NCI-H510A treated with DMSO at 0.1 percent for 48 hours (cell line): ENCODE measurements at places on chromosomes 6 and 20.

DNA sequence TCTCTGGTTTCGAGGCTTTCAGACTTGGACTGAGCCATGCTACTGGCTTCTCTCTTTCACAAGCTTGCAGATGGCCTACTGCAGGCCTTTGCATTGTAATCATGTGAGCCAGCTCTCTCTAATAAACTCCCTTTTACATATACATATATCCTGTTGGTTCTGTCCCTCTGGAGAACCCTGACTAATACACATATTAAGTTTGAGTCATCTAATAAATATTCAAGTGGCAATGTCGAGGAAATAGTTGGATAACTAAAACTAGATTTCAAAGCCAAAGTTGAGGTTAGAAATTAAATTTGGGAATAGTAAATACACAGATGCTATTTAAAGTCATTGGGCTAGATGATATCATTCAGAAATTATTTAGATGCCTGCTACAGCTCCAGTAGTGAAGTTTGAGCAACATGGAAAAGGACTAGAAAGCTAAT lies 1343.4 kb downstream of the GRIK2 start:
- no peak for DNase-seq

DNA sequence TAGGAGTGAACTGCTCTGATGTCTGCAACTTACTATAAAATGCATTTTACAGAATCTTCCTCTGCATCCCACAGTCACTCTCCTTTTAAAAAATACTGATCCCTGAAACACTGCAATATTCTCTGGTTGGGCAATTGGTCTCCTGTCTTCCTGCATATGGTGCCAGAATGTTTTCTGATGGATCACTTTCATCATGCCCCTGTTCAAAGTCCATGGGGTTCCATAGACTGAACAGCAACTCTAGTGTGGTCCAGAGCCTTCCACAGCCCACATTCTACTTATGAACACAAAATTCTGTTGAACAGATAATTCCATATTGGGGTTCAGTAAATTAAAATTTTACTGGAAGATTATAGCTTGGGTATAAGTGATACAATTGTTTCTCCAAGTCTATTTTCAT lies 11.0 kb downstream of the GSTA2 start:
- DNase-seq = no peak

GRCh38 chr6:170057961-170058877 lies 232.7 kb downstream of the DLL1 start:
- no peak for DNase-seq

GRCh38 chr6:131949909-131950766 lies 1.0 kb downstream of the CCN2 start:
- peak; percentile 0 for DNase-seq

GRCh38 chr6:20704325-20705025 lies 170.2 kb downstream of the CDKAL1 start:
- no peak for DNase-seq

GRCh38 chr6:52317841-52318581 lies 33.5 kb upstream of the MCM3 start:
- DNase-seq = no peak

DNA sequence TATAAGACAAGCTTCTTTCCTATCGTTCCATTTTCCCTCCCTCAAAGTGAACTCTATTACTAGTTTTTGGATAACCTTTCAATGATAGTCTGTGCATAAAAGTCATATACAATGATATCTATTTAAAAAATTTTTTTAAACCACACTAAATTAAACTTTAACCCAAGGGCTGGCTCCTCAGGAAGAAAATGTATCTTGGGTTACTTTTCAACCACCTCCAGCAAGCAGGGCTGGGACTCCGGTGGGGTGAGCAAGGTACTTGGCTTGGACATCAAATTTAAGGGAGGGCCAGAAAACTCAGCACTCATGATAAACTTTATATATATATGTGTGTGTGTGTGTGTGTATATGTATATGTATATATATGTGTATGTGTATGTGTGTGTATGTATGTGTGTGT lies 13.9 kb upstream of the PPP1R3G start:
- DNase-seq = no peak

- DNase-seq = peak; percentile 43
Observed at GRCh38 chr6:133916650-133917151, 27.8 kb downstream of the TCF21 start.

GRCh38 chr6:21992178-21992967 lies 304.5 kb downstream of the PRL start:
- no peak for DNase-seq

DNA sequence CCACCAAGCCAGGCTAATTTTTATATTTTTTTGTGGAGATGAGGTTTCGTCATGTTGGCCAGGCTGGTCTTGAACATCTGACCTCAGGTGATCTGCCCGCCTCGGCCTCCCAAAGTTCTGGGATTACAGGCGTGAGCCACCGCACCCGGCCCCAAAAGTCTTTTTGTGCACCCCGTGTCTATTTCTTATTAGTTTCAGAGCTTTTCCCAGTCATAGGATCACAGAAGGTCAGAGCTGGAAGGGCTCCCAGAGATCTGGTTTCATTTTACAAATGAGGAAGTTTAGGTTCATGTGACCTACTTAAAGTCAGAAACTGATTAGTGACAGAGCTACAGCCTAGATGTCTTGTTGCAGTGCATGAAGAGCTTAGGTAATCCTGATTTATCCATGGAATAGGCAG lies 1.6 kb upstream of the OGFRL1 start:
- peak; percentile 20 for DNase-seq

DNA sequence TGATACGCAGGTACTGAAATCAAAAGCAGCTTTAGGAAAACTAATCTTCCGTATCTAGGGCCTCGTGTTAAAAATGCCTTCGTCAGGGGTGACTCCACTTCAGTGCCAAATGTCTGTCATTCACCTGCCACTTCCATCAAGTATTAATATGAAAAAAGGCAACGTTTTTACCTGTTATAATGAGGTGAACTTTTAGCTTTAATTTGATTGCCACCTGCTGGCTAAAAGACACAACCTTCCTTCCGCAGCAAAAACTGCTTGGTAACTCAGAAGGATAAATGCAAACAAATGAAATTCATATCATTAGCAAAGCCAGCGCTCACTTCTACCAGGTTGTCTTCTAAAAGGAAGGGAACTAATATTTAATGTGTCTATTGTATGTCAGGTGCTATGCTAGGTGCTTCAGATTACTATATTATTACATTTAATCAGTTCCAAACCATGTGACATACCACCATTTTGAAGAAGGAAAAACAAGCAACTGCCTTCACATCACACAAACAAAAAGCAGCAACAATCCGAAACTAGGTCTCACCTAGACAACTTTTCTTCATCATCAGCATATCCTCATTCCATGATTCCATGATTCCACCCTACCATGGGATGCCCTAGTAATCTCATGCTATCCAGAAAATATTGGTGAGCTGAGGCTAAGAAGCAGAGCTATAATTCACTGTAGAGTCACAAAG lies 20.6 kb upstream of the ARHGAP18 start:
- DNase-seq = peak; percentile 39

DNA sequence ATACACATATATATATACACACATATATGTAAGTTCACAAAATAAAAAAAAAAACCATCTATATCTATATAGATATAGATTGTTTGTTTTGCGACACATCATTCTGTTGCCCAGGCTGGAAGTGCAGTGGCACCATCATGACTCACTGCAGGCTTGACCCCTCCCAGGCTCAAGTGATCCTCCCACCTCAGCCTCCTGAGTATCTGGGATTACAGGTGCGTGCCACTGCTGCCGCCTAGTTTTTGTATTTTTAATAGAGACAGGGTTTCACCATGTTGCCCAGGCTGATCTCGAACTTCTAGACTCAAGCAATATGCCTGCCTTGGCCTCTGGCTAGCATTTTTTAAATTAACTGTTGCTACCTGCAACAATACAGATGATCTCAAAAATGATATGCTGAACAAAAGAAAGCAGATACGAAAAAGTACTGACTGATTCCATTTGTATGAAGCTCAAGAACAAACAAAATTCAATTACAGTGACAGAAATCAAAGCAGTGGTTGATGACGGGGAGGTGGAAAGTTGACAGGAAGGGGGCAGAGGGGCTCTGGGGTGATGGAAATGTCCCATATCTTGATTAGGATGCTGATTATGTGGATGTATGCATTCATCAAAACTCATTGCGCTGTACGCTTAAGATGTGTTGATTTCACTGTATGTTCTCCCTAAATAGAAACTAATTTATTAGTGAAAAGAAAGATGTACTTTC lies 49.6 kb downstream of the ATXN1 start:
- DNase-seq = no peak

GRCh38 chr20:5465604-5465927 lies 148.8 kb upstream of the PROKR2 start:
- DNase-seq = no peak

DNA sequence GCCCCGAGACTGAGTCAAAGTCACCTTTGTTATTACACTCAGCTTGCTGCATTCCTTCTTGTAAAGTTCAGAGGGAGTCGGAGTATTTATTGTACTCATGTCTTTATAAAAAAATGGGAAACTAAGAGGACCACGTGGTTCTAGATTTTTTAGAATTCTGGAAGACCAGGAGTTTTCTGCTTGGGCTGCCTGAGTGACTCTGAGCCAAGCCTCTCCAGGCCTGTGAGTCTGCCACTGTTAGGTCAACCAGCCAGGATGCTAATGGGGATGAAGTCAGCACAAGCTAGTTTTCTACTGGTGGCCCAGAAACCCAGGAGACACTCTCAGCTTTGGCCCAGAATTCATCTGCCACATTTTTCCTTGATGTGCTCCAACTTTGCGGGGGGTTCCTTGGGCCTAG lies 453.5 kb upstream of the SULF2 start:
- DNase-seq = no peak

DNA sequence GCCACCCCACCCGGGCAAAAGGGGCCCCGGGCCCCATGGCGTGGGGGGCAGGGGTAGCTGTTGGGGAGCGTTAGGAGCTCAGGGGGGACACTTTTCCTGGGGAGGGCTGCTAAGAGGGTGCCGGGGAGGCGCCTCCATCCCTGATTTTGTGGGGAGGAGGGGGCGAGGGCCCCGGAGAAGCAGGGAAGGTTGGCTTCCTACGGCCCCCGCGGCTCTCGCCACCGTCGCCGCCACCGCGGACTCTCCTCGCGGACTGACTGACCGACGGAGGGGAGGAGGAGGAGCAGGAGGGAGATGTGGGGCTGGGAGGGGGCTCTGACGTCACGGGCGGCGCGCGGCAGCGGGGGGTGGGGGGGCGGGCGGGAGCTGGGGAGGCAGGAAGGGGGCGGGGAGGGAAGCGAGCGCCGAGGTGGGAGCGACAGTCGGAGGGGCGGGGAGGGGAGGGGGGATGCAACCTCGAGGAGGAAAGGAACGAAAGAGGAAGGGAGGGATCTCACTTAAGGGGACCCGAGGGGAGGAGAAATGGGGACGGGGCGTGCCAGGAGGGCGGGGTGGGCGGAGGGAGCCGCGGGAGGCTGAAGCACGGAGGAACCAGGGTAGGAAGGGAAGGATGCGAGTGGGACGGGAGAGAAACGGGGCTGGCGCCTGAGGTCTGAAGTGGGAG lies 5.1 kb downstream of the GABBR1 start:
- DNase-seq = peak; percentile 64

DNA sequence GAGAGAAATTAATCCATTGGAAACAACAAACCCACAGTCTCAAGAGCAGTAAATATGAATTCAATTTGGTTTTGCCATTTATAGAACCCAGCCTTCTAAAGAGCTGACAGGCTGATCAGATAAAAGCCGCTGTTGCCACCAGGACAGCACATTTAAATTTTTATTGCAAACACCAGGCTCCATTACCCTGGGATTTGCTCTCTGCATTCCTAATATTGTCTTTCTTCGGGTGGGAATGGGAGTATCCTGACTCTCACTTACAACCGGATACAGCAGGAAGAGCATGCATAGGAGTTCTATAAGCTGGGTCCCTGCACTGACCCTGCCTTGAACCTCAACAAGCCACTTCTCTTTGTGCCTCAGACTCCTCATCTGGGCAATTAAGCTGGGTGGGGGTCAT lies 142.9 kb downstream of the LRFN2 start:
- no peak for DNase-seq

- DNase-seq = no peak
Observed at GRCh38 chr6:1619673-1620503, 10.2 kb downstream of the FOXC1 start.

DNA sequence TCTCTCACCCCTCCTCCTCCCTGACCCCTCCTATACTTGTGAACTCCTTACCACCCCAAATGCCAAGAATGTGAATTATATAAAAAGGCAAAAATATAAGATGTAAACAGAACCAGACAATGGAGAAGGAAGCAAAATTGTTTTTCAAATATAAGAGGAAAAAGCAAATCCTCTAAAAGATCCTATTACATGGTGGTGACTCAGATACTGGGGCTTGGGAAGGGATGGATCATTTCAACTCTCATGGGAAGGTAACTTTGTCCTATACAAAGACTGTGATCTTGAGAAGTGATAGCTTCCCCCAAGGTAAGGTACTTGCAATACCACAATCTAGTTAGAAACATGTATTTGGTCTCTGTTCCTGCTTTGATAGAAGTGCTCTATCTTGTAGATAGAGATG lies 24.6 kb upstream of the TNFRSF21 start:
- no peak for DNase-seq

GRCh38 chr20:62066983-62067433 lies 1.3 kb upstream of the TAF4 start:
- peak; percentile 26 for DNase-seq

DNA sequence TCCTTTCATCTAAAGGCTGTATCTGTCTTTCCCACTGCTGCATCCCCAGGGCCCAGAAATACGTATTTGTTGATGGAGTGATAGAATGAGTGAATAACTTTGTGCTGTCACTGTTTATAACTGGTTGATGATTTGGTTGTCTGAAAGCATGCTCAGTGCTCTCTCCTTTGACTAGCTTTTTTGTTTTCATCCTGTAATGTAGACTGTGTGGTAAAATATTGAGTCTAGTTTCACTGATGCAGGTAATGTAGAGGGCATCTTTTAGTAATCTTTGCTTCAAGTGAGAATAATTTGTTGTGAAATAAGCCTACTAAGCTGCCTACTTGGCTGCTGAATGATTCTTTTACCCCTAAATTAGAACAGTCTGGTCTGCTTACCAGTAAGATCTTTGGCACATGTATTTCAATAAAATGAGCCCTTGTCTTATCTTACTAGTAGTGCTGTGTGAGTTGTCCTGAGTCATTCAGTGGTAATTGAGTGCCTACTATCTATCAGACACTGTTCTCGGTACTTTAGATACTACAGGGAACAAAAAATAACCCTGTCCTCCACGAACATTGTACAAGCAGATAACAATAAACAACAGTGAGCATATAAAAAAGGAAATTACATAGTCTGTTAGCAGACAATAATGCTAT lies 39.9 kb downstream of the MAPK14 start:
- no peak for DNase-seq

DNA sequence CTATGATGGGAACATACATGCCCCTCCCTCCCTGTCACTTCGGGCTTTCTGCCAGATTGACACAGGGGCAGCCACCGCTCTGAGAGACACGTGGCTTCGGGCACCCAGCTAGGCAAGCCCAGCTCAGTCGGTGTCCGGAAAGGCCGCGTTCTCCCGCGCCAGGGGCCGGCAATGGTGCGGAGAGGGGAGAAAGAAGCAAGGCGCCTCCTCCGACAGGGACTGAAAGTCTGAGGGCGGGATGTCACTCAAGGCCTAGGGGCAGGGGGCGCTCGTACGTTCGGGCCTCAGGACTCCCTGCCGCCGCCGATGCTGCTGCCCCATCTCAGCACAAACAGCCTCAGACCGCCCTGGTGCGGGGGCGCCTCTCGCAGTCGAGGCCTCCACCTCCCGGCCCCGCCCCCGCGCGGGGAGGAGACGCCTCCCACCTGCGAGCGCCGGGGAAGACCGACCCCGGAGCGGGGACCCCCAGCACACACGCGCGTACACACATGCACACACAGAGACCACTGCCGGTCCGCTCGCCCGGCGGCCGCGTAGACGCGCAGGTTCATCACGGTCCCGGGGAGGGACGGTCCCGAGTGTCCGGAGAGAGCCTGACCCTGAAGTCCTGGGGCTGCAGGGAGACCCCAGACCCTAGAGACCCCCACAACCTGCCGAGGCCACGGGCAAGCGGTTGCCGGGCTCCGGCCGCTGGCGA lies 1.9 kb downstream of the GRM4 start:
- DNase-seq = peak; percentile 85
